ENCODE measurements at places on chromosomes 3 and 15. TPM values are rescaled to one million over a fixed set of nuclear protein-coding genes. Genes with fewer than 3 reads are reported as not detected.

Gene GREM1
- total RNA-seq: 1,377 TPM

Gene ZNF774
- 0.85 TPM for total RNA-seq

Gene MRPS25
- total RNA-seq: 13.5 TPM

Gene RTP3
- not detected for total RNA-seq

Gene ACVR2B
- 2.9 TPM for total RNA-seq

Gene LIPC
- total RNA-seq: 1.6 TPM

Gene PAK2
- total RNA-seq: 40.2 TPM

Gene FMN1
- 6.8 TPM for total RNA-seq

Gene KCNH8
- total RNA-seq: not detected

Gene EMC7
- 25.1 TPM for total RNA-seq

Gene GPR15
- not detected for total RNA-seq

Gene SLC22A14
- total RNA-seq: 0.49 TPM

Gene CPLX3
- not detected for total RNA-seq

Gene VIPR1
- 0.32 TPM for total RNA-seq

Gene AHSG
- total RNA-seq: not detected

Gene GRIP2
- 2.7 TPM for total RNA-seq

Gene MESP2
- total RNA-seq: 0.32 TPM

Gene GUCA1C
- total RNA-seq: not detected

Gene MYL3
- total RNA-seq: 2.3 TPM

Gene CACNA2D2
- total RNA-seq: 0.12 TPM

Gene C3orf33
- total RNA-seq: 2.4 TPM

Gene XYLB
- total RNA-seq: 13.5 TPM

Gene NRG4
- not detected for total RNA-seq

Gene ROPN1
- total RNA-seq: not detected

Gene A4GNT
- total RNA-seq: not detected

Gene SH3GL3
- total RNA-seq: 0.24 TPM

Gene EBLN2
- 5.2 TPM for total RNA-seq

Gene CYP1A2
- not detected for total RNA-seq

Gene KIF23
- 10.5 TPM for total RNA-seq

Gene GHSR
- total RNA-seq: not detected

Gene PHLDB2
- total RNA-seq: 49.7 TPM

Gene SLC12A1
- not detected for total RNA-seq

Gene ACKR2
- total RNA-seq: not detected

Gene SCG5
- 7.8 TPM for total RNA-seq

Gene CMTM8
- total RNA-seq: 0.16 TPM

Gene TEX55
- not detected for total RNA-seq

Gene ITGB5
- 435 TPM for total RNA-seq

Gene STRA6
- 1.1 TPM for total RNA-seq

Gene ANKRD63
- total RNA-seq: not detected

Gene FLNB
- total RNA-seq: 256 TPM

Gene CYP1A1
- 0.12 TPM for total RNA-seq

Gene SCAMP2
- 29.9 TPM for total RNA-seq

Gene HYKK
- 1.9 TPM for total RNA-seq

Gene ECE2
- total RNA-seq: not detected

Gene ZNF106
- 98.2 TPM for total RNA-seq

Gene KBTBD13
- total RNA-seq: not detected

Gene CYP8B1
- not detected for total RNA-seq

Gene C3orf22
- total RNA-seq: not detected

Gene TIPARP
- 65.9 TPM for total RNA-seq

Gene ALG1L2
- not detected for total RNA-seq

Gene ADAMTS7
- total RNA-seq: 13.6 TPM

Gene DENND6A
- total RNA-seq: 22.4 TPM

Gene MESP1
- 0.12 TPM for total RNA-seq

Gene ABI3BP
- 61.1 TPM for total RNA-seq

Gene ARHGEF26
- total RNA-seq: 1.3 TPM

Gene RFTN1
- 126 TPM for total RNA-seq

Gene GOLGA8G
- total RNA-seq: under 0.01 TPM

Measured in hair follicle dermal papilla cell (primary cell).